ENCODE measurements at places on chromosomes 7 and 10. TPM values are rescaled to one million over a fixed set of nuclear protein-coding genes. Genes with fewer than 3 reads are reported as not detected.

GRCh38 chr7:105827151-105827875 is 49.1 kb downstream of the ATXN7L1 start:
- DNase-seq = no peak

- DNase-seq = peak; percentile 75
These were observed 74.4 kb upstream of the PAX2 start for GRCh38 chr10:100670828-100671479.

- DNase-seq = no peak
These were observed 5.2 kb downstream of the ANKRD1 start for GRCh38 chr10:90915766-90916075.

DNA sequence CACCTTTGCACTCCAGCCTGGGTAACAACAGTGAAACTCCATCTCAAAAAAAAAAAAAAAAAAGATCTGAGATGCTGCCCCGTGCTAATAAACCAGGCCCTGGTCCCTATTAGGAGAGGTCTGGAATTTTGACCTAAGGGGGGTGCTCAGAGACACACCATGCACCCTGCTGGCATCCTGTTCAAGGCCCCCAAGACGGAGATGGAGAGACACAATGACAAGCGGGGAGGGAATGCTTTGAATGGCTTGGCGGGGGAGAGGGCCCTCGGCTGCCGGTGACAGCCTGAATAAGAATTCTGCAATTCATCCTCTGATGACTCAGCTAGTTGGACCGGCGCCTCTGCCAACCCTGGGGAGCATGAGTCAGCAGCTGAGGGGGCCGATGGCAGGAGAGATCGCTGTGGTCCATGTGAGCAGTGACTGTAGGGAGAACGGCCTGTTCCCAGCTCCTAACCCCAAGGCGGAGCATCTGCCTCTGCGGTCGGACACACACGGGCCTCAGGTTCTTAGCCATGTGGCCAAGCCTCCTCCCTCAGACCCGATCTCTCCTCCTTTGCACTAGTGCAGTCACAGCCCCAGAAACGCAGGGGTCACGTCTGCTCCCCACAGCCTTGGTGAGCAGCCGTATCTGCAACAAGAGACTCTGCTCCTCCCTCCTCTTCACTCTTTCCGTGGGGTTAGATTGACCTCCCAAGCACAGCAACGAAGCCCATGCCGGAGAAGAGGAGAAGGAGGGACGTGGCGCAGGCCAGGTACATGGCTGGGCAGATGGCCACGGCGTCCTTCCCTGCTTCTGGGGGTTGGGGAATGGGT is 14.9 kb downstream of the TRIM56 start:
- peak; percentile 85 for DNase-seq

DNA sequence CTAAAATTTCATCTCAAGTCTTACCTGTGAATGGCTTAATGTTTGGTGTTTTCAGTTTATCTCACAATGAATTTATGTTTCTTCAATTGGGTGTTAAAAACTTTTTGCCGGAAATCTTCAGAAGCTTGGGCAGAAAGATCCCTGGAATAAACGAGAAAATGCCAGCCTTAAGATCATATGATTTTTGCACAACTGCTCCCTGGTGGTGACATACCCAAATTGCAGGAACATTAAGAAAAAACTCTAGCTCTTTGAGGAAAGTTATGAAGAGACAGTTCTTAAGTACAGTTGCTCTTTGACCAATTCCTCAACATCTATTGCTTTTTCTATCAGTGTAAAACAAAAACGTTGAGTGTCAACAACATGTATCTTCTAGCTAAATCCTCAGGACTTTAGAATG is 48.2 kb upstream of the CREB5 start:
- DNase-seq = no peak

Gene ATE1
- total RNA-seq = 19.4 TPM

Gene PVRIG
- 21.2 TPM for total RNA-seq

Gene PLEKHS1
- not detected for total RNA-seq

Gene ZNRF2
- total RNA-seq = 10.5 TPM

Gene ZNF239
- total RNA-seq = 1.5 TPM

Data from activated CD4-positive, alpha-beta memory T cell treated with anti-CD3 and anti-CD28 coated beads for 36 hours (primary cell).